ENCODE measurements at places on chromosomes 1 and 21.
A peak's percentile ranks its signal among the peaks of the same experiment; 100 is the strongest.

DNA sequence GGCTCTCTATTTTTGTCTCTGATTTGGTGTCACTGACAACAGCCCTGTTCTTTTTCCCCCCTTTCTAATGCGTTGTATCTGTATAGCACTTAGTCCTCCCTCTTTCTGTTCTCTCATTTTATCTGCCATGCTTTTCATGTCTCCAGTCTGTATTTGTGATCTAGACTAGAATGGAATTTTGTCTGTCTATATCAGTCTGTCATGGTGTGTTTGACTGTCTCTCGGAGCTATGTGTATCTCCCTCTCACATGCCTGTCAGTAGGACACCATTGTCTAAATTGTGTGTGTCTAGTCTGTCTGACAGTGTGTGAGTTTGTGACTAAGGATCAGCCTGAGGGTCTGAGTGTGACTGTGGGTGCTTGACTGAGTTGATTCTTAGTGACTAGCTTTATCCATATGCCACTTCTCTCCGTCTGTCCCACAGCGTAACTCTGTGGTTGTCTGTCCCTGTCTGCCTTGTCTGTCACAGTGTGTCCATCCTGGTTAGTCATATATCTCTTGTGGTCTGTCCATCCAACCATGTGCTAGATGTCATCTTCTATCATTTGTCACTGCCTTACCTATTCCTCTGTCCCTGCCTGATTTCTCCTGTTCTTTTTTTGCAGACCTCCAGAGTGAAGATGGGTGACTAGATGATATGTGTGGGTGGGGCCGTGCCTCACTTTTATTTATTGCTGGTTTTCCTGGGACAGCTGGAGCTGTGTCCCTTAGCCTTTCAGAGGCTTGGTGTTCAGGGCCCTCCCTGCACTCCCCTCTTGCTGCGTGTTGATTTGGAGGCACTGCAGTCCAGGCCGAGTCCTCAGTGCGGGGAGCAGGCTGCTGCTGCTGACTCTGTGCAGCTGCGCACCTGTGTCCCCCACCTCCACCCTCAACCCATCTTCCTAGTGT lies 1.4 kb upstream of the B4GALT2 start:
- H3K27me3 ChIP-seq = no peaks in the 10 kb centered on the region
- peaks cover 50% of the 10 kb centered on the region for H3K4me1 ChIP-seq
- peaks cover 17% of the 10 kb centered on the region for H3K36me3 ChIP-seq
- DNase-seq = no peak

- peaks cover 20% of the 10 kb centered on the region for H3K4me1 ChIP-seq
- H3K4me3 ChIP-seq = peak overlapping the region; percentile 7
- peak overlapping the region; percentile 91 for H3K27ac ChIP-seq
- H3K36me3 ChIP-seq = peaks cover 19% of the 10 kb centered on the region
- no peak for DNase-seq
These were observed 7.4 kb downstream of the KYAT3 start for GRCh38 chr1:88985032-88985431.

DNA sequence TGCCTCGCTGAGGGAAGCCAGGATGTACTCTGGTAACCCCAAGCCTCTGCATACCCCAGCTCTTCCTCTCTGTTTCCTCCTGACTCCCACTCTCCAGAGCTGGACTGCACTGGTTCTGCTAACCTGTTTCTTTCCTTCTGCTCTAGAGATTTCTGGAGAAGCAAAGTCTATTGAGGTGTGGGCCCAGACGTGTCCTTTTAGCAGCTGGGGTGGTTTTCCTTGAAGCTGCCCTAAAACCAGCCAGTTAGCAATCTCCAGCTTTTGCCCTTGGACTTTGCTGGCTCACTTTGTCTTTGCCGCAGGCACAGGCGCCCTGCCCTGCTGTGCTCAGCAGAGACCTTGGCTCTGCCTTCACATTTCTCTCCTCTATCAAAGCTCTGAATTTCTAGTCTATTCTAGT lies 171.8 kb upstream of the IVNS1ABP start:
- no peak overlapping the region for H3K4me3 ChIP-seq
- H3K36me3 ChIP-seq = no peaks in the 10 kb centered on the region
- H3K4me1 ChIP-seq = no peaks in the 10 kb centered on the region
- no peak overlapping the region for H3K27ac ChIP-seq

GRCh38 chr1:92972409-92973129 lies 11.3 kb upstream of the DIPK1A start:
- H3K36me3 ChIP-seq = no peaks in the 10 kb centered on the region
- no peak overlapping the region for H3K4me3 ChIP-seq
- no peak overlapping the region for H3K27ac ChIP-seq
- peaks cover 15% of the 10 kb centered on the region for H3K4me1 ChIP-seq
- no peaks in the 10 kb centered on the region for H3K27me3 ChIP-seq
- DNase-seq = no peak

DNA sequence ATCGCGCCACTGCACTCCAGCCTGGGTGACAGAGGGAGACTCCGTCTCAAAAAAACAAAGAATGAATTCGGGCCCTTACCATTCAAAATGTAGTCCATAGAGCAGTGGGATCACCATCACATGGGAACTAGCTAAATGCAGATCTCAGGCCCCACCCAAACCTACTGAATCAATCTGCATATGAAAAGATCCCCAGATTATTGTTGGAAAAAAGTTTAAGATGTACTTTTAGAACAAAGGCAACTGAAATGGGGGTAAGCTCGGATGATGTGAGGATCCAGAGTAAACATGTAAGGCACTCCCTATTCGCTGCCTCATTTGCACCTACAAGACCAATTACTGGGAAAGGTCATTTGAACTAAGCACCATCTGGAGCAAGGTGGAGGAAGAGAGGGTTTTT lies 803 bp upstream of the FLAD1 start:
- DNase-seq = no peak
- no peak overlapping the region for H3K4me3 ChIP-seq
- no peaks in the 10 kb centered on the region for H3K27me3 ChIP-seq
- H3K4me1 ChIP-seq = peaks cover 7% of the 10 kb centered on the region

DNA sequence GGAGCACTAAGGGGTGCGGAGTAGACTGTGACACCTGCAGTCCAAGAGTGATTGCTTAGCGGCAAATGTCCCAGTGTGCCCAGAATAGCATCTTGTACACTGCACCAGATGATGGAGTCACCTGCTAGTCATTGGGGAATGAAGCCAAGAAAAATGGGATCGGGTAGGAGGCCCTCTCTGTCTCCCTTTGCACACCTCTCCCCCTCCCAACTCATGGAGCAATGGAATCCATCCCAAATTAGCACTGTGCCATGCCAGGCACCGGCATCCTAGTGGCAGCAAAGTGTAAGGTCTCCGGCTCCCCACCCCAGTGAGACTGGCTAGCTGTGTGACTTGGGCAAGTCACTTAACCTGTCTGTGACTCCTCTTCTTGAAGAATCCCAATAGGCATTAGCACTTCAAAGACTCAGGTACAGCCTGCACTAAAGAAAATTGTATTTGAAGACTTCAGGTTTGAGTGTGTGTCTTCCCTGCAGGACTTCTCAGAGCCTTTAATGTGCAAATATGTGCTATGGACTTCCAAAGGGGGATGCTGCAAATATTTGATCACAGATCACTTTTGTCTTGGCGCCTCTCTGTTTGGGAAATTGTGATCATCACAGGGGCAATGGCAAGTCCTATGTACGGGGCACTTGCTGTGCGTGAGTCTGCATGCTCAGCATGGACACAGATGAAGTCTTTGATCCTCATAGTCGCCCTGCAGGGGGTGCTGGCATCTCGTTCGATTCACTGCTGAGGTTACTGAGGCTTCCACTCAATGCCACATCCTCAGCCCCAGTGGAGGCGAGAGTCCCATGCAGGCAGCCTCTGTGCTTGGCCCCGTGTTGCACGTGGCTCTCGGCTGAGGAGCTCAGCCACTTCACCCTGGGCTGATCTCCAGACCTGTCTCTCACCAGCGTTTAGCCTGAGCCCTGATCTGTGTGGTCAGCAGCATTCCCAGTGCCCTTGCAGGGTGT lies 272.9 kb upstream of the C1orf174 start:
- peaks cover 41% of the 10 kb centered on the region for H3K27me3 ChIP-seq
- DNase-seq = no peak
- no peak overlapping the region for H3K4me3 ChIP-seq
- no peaks in the 10 kb centered on the region for H3K36me3 ChIP-seq
- no peak overlapping the region for H3K27ac ChIP-seq
- peaks cover 2% of the 10 kb centered on the region for H3K4me1 ChIP-seq

GRCh38 chr1:30905916-30906620 lies 2.5 kb downstream of the SDC3 start:
- peak overlapping the region; percentile 73 for H3K27ac ChIP-seq
- peaks cover 15% of the 10 kb centered on the region for H3K4me1 ChIP-seq
- H3K4me3 ChIP-seq = no peak overlapping the region
- H3K36me3 ChIP-seq = peaks cover 4% of the 10 kb centered on the region

GRCh38 chr1:233482388-233482787 lies 131.5 kb upstream of the KCNK1 start:
- H3K27ac ChIP-seq = no peak overlapping the region
- H3K4me3 ChIP-seq = no peak overlapping the region
- peaks cover 66% of the 10 kb centered on the region for H3K27me3 ChIP-seq
- no peaks in the 10 kb centered on the region for H3K4me1 ChIP-seq
- no peak for DNase-seq

- H3K27me3 ChIP-seq = no peaks in the 10 kb centered on the region
- H3K27ac ChIP-seq = no peak overlapping the region
- H3K36me3 ChIP-seq = no peaks in the 10 kb centered on the region
- DNase-seq = no peak
- no peak overlapping the region for H3K4me3 ChIP-seq
- H3K4me1 ChIP-seq = no peaks in the 10 kb centered on the region
These were observed 2029.3 kb downstream of the MRPL39 start for GRCh38 chr21:23578027-23578426.

DNA sequence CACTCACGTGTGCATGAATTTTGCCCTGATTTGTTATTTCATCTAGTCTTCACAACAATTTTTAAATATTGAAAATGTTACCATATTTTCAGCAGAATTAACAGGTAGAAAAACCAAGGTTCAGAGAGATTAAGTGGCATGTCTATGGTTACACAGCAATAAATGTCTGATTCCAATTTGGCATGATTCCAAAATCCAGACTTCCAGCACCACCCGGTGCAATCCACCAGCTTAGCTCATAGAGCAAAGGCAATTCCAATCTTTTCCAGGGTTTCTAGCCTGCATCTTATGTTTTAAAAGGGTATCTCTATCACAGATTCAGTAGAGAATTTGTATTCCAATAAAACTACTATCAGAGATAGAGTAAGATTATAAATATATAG lies 161.8 kb downstream of the TPR start:
- DNase-seq = no peak
- peaks cover 14% of the 10 kb centered on the region for H3K27me3 ChIP-seq
- no peaks in the 10 kb centered on the region for H3K4me1 ChIP-seq
- no peaks in the 10 kb centered on the region for H3K36me3 ChIP-seq
- H3K27ac ChIP-seq = no peak overlapping the region

DNA sequence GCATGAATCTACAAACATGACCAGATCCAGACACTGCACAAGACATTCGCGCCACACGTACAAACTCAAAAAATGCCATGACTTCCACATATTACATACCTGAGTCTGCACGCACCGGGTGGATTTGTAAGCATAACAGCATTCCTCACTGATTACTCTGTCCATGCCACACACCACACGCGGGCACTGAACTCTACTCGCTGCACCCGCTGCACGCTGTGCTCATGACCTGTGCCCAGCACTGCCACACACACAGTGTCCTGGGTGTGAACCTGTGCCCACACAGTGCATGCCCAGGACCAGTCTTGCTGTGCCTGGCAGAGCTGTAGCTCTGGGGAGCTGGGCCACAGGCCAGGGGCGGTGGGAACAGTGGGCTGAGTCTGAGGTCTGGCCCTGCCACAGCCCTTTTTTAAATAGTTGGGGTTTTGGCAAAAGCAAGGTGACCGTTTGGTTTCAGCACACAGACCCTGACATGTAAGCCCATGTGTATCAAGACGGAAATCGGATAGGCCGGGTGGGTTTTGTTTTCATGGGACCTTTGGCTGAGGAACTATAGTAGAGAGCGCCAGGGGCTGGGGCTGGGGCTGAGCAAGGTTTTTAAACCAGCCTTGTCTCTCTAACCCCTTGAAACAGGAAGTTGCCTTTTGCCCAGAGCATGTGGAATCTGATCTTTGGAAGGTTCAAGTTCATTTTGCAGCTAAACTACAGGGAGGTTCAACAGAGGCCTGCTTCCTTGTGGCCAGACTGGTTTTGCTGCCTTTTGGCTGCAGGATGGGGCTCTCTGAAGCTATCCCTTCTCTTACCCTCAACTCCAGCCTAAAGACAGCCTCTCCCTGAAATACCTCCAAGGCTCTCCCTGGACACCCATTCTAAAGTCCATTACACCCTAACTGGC lies 12.3 kb upstream of the GOLT1A start:
- H3K4me3 ChIP-seq = no peak overlapping the region
- H3K4me1 ChIP-seq = no peaks in the 10 kb centered on the region
- no peak overlapping the region for H3K27ac ChIP-seq
- no peaks in the 10 kb centered on the region for H3K36me3 ChIP-seq
- DNase-seq = no peak
- peaks cover 15% of the 10 kb centered on the region for H3K27me3 ChIP-seq

- peaks cover 9% of the 10 kb centered on the region for H3K4me1 ChIP-seq
- no peak for DNase-seq
- peak overlapping the region; percentile 69 for H3K4me3 ChIP-seq
- no peak overlapping the region for H3K27ac ChIP-seq
- H3K27me3 ChIP-seq = peaks cover 91% of the 10 kb centered on the region
- no peaks in the 10 kb centered on the region for H3K36me3 ChIP-seq
These were observed 4.9 kb upstream of the SLC44A5 start for GRCh38 chr1:75615613-75616435.

GRCh38 chr1:206573762-206574161 lies 38.5 kb downstream of the EIF2D start:
- no peak for DNase-seq
- peaks cover 72% of the 10 kb centered on the region for H3K36me3 ChIP-seq
- peak overlapping the region; percentile 79 for H3K4me3 ChIP-seq

DNA sequence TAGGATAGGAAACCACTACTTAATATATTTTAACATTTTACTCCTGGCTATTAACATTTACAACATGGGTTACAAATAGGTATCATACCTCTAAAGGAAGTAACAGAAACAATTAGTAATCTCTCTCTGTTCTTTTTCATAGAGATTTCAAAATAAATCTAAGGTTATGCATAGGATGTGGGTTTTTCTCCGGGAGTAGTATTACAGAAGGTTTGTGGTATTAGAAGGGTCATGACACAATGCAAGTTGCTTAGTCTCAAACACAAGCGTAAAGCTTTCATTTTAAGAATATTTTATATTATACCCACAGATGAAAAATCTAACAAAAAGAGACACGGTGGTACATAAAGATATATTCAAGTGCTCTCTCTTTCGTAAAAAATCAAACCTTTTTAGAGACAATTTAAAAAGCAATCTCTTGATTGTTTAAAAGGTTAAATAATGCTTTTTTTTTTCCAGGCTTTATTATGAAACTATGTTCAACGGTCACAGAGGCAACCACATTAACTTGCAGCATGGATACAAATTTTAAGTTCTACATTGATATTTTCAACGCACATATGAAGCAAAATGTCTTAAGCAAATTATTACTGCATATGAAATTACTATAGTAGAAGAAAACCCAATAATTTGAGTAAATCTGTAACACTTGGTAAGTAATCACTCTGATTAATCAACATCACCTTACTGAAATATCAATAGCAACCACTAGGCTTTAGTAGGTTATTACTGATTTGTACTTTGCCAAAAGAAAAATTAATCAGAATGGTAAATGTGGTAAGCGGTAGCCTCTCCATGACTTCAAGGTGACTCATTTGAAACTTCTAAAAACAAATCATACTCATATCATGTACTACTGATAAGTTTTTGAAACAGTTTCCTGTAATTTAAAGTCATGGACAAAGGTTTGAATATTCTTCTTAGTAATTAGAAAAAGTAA lies 97.4 kb upstream of the GFI1 start:
- H3K36me3 ChIP-seq = peaks cover 9% of the 10 kb centered on the region
- no peaks in the 10 kb centered on the region for H3K27me3 ChIP-seq
- peak overlapping the region; percentile 58 for H3K4me3 ChIP-seq
- peaks cover 11% of the 10 kb centered on the region for H3K4me1 ChIP-seq
